D721Med (cell line): ENCODE measurements at places on chromosomes 3 and 15.

DNA sequence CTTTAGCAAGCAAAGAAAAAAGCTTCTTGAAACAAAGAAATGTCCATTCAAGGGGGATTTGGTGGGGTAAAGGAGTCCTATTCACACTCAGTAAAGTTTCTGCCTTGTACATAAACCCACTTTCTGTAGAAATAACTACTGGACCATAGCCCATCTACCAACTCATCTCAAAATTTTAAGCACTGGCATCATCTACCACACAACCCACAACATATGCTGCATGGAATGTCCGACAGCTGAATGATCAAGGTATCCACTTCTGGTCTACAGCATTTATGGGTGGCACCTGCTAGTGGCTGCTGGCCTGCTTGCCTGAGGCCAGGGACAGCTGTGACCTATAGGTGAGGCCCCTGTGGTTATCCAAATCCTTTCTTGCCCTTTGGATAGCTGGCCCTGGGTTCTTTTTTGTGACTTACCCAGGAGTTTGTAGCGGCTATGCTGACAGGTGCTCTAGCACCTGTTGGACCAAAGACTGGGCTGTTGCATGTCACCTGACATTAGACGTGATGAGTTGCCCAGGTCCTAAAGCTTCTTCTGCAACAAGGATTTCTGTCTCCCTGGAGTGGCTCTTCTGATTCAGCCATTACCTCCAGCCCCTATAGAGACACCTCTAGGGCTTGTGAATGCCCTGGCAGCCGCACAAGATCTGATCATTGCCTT, 19.2 kb upstream of the MEF2A start:
- no peak for DNase-seq

DNA sequence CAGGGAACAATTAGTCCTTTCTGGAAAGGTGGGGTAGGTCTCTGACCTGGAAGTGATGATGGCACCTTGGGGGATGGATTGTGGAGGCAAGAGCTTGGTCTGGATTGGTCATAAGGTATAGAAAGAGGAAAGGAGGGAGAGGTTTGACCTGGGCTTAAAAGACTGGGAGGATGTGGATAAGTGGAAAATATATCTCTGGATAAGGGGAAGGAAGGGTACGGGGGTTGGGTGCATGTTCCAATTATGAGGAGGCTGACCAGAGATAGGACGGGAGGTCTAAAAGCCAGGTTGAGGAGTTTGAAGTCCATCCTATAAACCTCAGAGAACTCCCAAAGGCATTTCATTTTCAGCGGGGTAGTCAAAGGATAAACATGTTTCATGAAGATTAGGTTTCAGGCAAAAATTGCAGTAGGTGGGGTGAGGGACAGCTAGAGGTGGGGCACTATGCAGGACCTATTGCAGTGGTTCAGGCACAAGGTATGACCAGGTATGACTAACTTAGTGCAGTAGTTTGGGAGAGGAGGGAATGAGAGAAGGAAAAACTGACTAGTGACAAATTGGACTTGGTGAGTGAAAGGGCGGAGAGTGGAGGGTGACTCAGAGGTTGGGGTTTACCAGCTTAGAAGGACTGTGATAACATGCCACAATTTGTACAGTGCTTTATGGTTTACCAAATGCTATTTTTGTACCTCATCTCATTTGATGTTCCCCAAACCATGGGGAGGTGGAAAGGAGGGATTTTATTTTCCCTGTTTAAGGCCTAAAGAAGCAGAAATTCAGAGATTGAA, 10.7 kb downstream of the PDE8A start:
- DNase-seq: no peak

DNA sequence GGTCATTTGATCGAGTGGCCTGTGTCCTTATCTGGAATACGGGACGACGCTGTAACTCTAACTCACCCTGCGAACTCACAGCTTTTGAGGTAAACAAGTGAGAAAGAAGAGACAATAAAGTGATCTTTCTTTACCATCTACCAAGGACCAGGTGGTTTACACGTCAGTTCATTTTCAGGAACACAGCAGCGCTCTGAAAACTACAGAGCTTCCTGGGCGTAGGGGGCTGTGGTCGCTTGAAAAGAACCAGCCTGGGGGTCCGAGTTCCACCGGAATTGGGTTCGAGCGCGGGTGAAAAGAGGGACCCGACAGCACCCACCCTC, 357 bp downstream of the KIAA1143 start:
- DNase-seq: no peak

DNA sequence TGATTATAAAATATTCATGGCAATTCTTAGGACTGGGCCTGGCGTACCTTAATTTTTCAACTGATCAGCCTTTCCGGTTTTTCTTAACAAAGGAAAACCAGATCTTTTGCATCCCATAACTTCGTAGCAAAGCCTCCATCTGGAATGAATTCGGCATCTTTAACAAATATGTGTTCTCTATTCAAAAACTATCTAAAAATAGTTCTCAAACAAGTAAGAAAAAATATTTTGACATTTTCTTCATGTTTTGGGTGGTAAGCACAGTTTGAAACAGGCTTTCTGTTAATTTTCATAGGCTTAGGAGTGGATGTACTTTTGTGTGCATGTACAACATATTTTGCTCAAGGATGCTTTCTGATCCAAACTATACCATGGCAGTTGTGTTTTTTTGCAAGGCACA, 55.1 kb downstream of the RBMS3 start:
- no peak for DNase-seq
